Muscle of leg (tissue), 16 donors: ENCODE measurements at places on chromosomes 4 and X. TPM values are rescaled to one million over a fixed set of nuclear protein-coding genes. Genes with fewer than 3 reads are reported as not detected.

- no peak overlapping the region for H3K27ac ChIP-seq
- no peaks in the 10 kb centered on the region for H3K36me3 ChIP-seq
- peaks cover 8% of the 10 kb centered on the region for H3K4me1 ChIP-seq
- DNase-seq: no peak
- no peak overlapping the region for H3K4me3 ChIP-seq
- peaks cover 26% of the 10 kb centered on the region for H3K27me3 ChIP-seq
Measured at GRCh38 chr4:174524242-174524641, 2.0 kb upstream of the HPGD start.

DGKK gene
- not detected for total RNA-seq

DNA sequence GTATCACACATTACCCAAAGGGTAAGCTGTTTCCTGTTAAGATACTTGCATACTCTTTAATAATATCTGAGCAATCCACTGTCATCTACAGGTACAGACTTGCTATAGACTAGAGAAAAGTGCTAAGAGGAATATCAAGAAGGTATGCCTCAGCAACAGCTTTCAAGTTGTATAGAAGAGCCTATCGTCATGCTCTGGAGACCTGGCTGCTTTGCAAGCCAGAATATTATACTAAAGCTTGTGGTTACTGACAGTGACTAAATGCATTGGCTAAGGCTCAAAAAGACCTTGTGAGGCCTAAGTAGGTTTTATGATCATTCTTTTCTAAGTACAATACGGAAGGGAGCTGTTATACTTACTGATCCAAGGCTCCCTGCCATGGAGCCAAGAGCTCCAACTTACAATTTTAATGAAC lies 11.3 kb downstream of the LAMP2 start:
- H3K27me3 ChIP-seq: peaks cover 3% of the 10 kb centered on the region
- peaks cover 2% of the 10 kb centered on the region for H3K4me1 ChIP-seq
- no peak overlapping the region for H3K4me3 ChIP-seq
- peak; percentile 55 for DNase-seq
- peaks cover 2% of the 10 kb centered on the region for H3K36me3 ChIP-seq

DNA sequence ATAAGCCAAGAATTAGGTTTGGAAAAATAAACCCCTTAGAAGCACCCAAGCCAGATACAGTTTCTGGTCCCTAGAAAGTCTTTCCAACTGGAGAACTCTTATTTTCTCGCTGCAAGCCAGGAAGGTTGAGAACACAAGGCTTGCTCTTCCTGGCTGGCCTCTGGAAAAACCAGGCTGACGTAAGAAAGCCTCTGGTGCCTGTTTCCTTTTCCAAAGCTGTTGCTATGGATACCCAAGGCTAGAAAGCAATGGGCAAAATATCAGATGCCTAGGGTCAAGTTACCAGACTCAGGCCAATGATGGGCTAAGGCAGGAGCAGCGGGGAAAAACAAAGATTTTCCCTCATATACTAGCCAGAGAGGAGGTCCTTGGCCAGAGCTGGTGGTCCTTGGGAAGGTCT lies 281.6 kb downstream of the KLHL13 start:
- H3K36me3 ChIP-seq: no peaks in the 10 kb centered on the region
- no peaks in the 10 kb centered on the region for H3K4me1 ChIP-seq
- DNase-seq: peak; percentile 34

DNA sequence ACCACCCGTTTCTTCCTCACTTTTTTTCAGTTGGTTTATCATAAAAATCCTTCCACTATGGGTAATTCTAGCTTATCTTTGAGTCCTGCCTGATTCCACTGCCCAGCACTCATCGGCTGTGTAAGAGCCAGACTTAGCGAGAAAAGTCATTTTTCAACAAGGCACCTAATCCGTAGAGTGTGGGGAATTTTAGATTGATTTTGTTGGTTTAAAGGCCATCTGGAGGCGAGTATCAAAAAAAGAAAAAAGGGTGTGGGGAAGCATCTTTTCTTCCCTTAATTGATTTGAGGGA lies 134.4 kb downstream of the TET2 start:
- H3K36me3 ChIP-seq: peaks cover 6% of the 10 kb centered on the region
- peaks cover 11% of the 10 kb centered on the region for H3K4me1 ChIP-seq
- no peak overlapping the region for H3K4me3 ChIP-seq
- no peak for DNase-seq
- H3K27me3 ChIP-seq: no peaks in the 10 kb centered on the region

DNA sequence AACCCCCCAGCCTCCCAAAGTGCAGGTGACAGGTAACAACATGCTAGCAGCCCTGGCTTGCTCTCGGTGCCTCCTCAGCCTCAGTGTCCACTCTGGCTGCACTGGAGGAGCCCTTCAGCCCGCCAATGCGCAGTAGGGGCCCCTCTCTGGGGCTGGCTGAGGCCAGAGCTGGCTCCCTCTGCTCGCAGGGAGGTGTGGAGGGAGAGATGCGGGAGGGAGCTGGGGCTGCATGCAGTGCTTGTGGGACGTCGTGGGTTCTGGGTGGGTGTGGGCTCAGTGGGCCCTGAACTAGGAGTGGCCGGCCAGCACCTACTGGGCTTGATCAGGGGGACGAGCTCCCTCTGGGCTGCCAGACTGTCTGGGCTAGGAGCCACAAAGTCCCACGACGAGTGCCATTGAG lies 14.4 kb downstream of the C4orf46 start:
- H3K27me3 ChIP-seq: no peaks in the 10 kb centered on the region
- H3K4me3 ChIP-seq: no peak overlapping the region
- no peak overlapping the region for H3K27ac ChIP-seq
- no peaks in the 10 kb centered on the region for H3K4me1 ChIP-seq
- no peak for DNase-seq

DNA sequence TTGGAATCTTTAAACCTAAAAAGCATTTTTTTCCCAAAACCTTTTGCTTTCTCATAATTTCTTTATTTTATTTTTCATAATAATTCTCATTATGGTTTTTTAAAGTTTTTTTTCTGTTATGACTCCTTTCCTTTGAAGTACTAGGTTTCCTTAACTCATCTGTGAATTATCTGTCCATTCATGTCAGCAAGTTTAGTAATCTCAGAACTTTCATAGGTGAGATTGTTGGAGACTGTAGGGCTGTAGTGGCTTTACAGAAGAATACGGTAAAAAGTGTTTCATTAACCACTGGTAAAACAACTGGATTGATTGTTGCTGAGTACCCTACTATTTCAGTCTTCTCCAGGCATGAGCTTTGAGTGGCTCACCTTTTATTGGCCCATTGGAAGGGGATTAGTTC lies 361.7 kb upstream of the PPP1R2C start:
- H3K36me3 ChIP-seq: no peaks in the 10 kb centered on the region
- H3K27me3 ChIP-seq: peaks cover 3% of the 10 kb centered on the region
- DNase-seq: no peak
- no peak overlapping the region for H3K4me3 ChIP-seq
- H3K4me1 ChIP-seq: no peaks in the 10 kb centered on the region
- H3K27ac ChIP-seq: no peak overlapping the region

HELT gene
- total RNA-seq: not detected

- H3K4me1 ChIP-seq: peaks cover 8% of the 10 kb centered on the region
- no peak overlapping the region for H3K4me3 ChIP-seq
- no peaks in the 10 kb centered on the region for H3K27me3 ChIP-seq
- H3K36me3 ChIP-seq: peaks cover 21% of the 10 kb centered on the region
Measured at GRCh38 chrX:48999030-48999429, 3.0 kb downstream of the GRIPAP1 start.

STATH gene
- not detected for total RNA-seq

SORCS2 gene
- total RNA-seq: 9.1 TPM

DNA sequence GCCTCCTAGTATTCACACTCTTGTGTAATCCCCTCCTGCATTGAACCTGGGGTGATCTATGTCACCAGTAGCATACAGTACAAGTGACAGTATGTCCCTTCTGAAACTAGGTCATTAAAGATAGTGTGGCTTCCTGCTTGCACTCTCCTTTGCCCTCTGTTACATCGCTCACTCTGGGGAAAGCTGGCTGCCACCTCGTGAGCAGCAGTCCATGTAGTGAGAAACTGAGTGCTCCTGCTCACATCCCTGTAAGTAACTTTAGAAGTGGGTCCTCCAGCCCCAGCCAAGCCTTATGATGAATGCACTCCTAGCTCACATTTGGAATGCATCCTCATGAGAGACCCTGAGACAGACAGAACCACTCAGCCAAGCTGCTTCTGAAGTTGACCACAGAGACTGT lies 89.8 kb upstream of the TNIP3 start:
- H3K4me3 ChIP-seq: no peak overlapping the region
- no peak for DNase-seq
- no peak overlapping the region for H3K27ac ChIP-seq
- H3K36me3 ChIP-seq: no peaks in the 10 kb centered on the region
- H3K27me3 ChIP-seq: no peaks in the 10 kb centered on the region

FHDC1 gene
- 3.6 TPM for total RNA-seq

PDCL2 gene
- not detected for total RNA-seq

- H3K36me3 ChIP-seq: no peaks in the 10 kb centered on the region
- no peak overlapping the region for H3K4me3 ChIP-seq
- H3K27me3 ChIP-seq: no peaks in the 10 kb centered on the region
Measured at GRCh38 chr4:61666244-61666643, 466.1 kb downstream of the ADGRL3 start.

DNA sequence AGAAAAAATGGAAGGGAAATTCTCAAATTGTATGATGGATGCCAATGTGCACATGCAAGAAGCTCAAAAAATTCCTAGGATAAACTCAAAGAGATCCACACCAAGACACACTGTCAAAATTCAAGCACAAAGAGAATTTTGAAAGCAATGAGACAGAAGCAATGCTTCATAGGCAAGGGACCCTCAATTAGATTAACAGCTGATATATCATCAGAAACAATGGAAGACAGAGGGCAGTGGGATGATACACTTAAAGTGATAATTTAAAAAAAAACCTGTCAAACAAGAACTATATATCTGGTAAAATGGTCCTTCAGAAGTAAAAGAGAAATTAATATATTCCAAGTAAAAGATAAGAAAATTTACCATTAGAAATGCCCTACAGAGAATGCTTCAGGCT lies 306.3 kb upstream of the PCDH7 start:
- no peaks in the 10 kb centered on the region for H3K27me3 ChIP-seq
- no peak overlapping the region for H3K4me3 ChIP-seq
- no peaks in the 10 kb centered on the region for H3K4me1 ChIP-seq
- H3K27ac ChIP-seq: no peak overlapping the region
- no peaks in the 10 kb centered on the region for H3K36me3 ChIP-seq

DNA sequence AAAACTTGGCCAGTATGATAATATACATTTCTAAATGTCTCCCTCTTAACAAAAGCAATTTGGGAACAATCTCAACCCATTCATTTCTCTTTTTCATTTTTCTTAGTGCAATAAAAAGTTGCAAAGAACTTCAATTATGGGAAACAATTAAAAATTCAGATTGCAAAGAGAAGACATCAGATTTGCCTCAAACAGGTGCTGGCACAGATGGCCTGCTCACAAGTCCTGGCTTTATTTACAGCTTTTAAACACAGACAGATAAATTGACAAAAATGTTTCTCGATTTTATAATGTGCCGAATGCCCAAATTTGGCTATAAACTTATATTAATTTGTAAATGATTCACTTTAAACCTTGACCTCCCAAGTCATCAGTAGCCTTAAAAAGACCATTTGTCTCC lies 28.7 kb downstream of the SLC4A4 start:
- DNase-seq: no peak
- no peak overlapping the region for H3K4me3 ChIP-seq
- peaks cover 3% of the 10 kb centered on the region for H3K4me1 ChIP-seq
- no peaks in the 10 kb centered on the region for H3K36me3 ChIP-seq
- no peak overlapping the region for H3K27ac ChIP-seq

GRCh38 chr4:124768596-124769365 lies 56.2 kb upstream of the ANKRD50 start:
- H3K27me3 ChIP-seq: no peaks in the 10 kb centered on the region
- H3K36me3 ChIP-seq: no peaks in the 10 kb centered on the region
- H3K4me3 ChIP-seq: no peak overlapping the region
- H3K27ac ChIP-seq: no peak overlapping the region
- DNase-seq: no peak

- no peaks in the 10 kb centered on the region for H3K4me1 ChIP-seq
- H3K4me3 ChIP-seq: no peak overlapping the region
- no peaks in the 10 kb centered on the region for H3K36me3 ChIP-seq
- no peaks in the 10 kb centered on the region for H3K27me3 ChIP-seq
- H3K27ac ChIP-seq: no peak overlapping the region
- DNase-seq: no peak
Measured at GRCh38 chr4:73193659-73194058, 64.9 kb downstream of the ANKRD17 start.

GRCh38 chr4:105858466-105859040 lies 36.7 kb upstream of the NPNT start:
- H3K4me1 ChIP-seq: no peaks in the 10 kb centered on the region
- H3K36me3 ChIP-seq: no peaks in the 10 kb centered on the region
- H3K27ac ChIP-seq: no peak overlapping the region
- DNase-seq: no peak
- H3K4me3 ChIP-seq: no peak overlapping the region
- H3K27me3 ChIP-seq: no peaks in the 10 kb centered on the region

GRCh38 chr4:128107766-128108165 lies 46.7 kb downstream of the LARP1B start:
- H3K4me1 ChIP-seq: no peaks in the 10 kb centered on the region
- H3K27ac ChIP-seq: no peak overlapping the region
- no peak overlapping the region for H3K4me3 ChIP-seq
- H3K27me3 ChIP-seq: no peaks in the 10 kb centered on the region
- H3K36me3 ChIP-seq: peaks cover 7% of the 10 kb centered on the region

- H3K4me3 ChIP-seq: no peak overlapping the region
- no peaks in the 10 kb centered on the region for H3K4me1 ChIP-seq
- DNase-seq: no peak
- H3K27ac ChIP-seq: no peak overlapping the region
- no peaks in the 10 kb centered on the region for H3K36me3 ChIP-seq
Measured at GRCh38 chr4:159293811-159294515, 191.1 kb downstream of the RAPGEF2 start.

PRICKLE3 gene
- total RNA-seq: 1.9 TPM

MID1IP1 gene
- total RNA-seq: 9.7 TPM

DNA sequence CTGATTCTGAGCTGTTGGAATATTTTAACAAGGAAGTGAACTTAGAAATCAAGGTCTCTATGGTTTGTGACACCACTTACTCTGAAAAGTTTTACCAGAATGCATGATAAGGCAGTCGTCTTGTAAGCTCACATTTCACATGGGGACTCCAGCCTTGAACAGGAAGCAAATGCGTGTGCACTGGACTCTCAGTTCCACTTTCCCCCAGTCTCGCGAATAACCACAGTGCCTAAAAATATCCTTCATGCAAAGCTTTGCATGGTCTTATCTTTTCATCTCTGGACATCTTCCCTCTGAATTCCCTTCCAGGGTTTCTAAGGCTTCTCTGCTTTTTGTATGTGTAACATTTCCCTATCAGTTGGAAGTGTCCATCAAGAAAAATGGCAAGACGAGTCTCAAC lies 581.8 kb downstream of the NLGN4X start:
- H3K27ac ChIP-seq: no peak overlapping the region
- H3K4me1 ChIP-seq: no peaks in the 10 kb centered on the region
- H3K27me3 ChIP-seq: peaks cover 4% of the 10 kb centered on the region
- H3K36me3 ChIP-seq: no peaks in the 10 kb centered on the region

DNA sequence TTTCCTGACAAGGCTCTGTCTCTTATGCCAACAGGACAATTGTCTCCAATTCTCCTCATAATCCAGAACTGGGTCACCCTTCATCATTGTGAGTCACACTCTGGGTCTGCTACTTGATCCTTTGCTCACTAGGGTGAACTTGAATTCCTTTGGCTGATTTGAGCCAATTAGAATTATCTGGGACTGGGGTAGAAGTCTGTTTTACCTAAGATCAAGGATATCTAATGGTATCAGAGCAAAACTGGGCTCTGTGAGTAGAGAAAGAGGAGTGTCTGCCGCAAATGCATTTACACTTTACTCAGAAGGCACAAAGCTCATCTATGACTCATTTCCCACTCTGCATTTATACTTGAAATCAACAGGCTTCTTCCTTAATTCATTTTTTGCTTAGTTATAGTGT lies 72.6 kb downstream of the PITX2 start:
- H3K27ac ChIP-seq: no peak overlapping the region
- no peaks in the 10 kb centered on the region for H3K36me3 ChIP-seq
- H3K4me3 ChIP-seq: no peak overlapping the region
- no peaks in the 10 kb centered on the region for H3K27me3 ChIP-seq
- DNase-seq: no peak
